ENCODE measurements at places on chromosomes 16 and 17.

- DNase-seq = no peak
These were observed 18.0 kb upstream of the SPATA32 start for GRCh38 chr17:45279898-45280297.

- DNase-seq = no peak
These were observed 11.5 kb upstream of the TMEM106A start for GRCh38 chr17:43200127-43200526.

GRCh38 chr17:72903522-72903921 is 189.0 kb downstream of the SLC39A11 start:
- no peak for DNase-seq

DNA sequence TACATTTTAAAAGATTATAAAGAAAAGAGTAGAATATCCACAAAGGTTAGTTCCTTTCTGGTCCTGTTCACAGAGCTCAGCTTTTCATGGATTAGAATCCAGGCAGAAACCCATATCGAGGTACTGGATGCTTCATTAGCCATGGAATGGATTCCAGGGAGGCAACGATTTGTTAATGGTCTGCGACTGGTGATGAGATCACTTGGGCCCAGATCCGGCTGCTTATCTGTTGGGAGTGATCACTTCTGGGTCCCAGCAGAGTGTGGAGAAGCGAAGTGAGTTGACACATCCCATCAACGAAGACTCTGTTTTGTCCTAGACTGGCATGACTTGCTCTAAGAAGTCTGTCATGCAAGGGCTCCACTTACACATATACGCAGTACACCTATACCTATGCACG is 165.8 kb downstream of the MAF start:
- no peak for DNase-seq

GRCh38 chr17:44039829-44040635 is 25.3 kb upstream of the TMEM101 start:
- no peak for DNase-seq

GRCh38 chr17:11882716-11883115 is 114.6 kb downstream of the ZNF18 start:
- DNase-seq = no peak

DNA sequence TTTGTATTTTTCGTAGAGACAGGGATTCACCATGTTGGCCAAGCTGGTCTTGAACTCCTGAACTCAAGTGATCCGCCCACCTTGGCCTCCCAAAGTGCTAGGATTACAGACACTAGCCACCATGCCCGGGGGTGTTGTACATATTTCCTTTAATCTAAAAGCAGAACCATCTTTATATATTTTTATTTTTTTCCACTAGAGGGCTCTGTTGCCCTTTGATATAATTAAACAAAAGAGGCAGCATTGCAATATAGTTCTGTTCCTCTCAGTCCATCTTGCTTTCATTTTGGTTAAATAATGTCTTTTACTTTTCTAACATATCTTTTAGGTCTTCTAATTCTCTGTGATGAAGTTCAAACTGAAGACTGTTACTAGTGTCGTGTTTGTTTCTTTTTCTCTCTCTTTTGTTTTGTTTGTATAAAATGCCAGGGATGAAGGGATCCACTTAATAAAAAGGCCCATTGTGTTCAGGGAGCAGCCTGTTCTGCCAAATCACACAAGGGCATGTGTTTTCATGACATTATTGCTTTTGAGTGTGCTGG is 23.4 kb downstream of the WWOX start:
- no peak for DNase-seq

DNA sequence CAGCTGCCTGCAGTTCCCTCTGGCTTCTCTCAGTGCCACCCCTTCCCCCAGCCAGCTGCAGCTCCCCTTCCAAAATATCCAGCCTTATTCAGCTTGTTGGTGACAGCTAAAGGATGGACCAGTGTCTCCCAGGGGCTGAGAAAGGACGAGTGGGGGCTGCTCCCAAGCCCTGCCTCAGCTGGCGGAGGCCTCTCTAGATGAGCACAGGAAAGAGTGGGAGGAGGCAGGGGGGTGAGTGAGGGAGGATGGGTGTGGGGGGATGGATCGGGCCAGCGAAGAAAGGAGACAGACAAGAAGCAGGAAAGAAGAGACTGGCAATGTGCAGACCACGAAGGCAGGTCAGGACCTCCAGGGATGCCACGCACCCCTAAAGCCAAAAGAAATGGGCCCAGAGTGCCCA is 17.5 kb downstream of the PIPOX start:
- no peak for DNase-seq

Measured in dorsolateral prefrontal cortex (tissue), 122 donors.